Fibroblast of gingiva (primary cell): ENCODE measurements at places on chromosomes 1 and 21.

DNA sequence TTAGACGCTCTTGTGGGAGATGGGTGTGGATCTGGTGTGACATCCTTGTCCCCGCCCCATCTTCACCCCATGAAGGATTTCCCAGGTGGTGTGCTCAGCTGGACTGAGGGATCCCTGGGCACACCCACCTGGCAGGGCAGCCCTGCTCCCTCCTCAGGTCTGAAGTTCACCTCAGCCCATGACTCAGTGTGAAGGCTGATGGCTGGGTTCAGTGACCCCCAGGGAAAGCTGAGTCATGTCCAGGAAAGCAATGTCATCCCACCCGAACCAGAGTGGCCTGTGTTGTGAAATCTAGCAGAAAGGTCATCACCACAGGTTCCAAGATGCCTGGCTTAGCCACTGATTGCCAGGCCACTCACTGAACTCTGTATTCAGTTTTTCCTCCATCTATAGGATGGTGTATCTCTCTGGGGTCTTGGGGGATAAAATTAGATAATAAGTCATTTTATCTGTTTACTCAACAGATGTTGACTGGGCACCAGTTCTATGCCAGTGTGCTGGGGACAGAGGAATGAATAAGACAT, 97.7 kb upstream of the JUN start:
- peak; percentile 76 for DNase-seq

GRCh38 chr1:153945131-153945794, 1.3 kb downstream of the DENND4B start:
- peak; percentile 53 for DNase-seq

GRCh38 chr21:36697851-36698384, 997 bp upstream of the SIM2 start:
- DNase-seq = no peak

DNA sequence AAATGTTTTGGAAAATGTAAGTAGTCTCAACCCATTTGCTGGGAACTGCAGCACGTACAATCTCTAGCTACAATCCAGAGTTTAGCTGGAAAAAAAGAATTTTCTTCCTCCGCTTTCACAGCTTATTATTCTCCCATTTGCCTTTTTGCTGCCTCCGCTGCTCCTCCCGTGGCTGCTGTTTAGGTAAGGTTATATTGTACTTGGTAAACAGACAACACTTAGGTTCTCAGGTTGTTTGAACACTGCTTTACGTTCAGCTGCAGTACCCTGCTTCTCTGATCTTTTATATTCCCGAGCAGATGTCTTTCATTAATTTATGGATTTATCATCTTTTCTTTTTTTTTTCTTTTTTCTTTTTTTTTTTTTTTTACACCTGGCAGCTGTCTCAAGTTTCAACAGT, 14.3 kb downstream of the PROX1 start:
- DNase-seq = no peak

DNA sequence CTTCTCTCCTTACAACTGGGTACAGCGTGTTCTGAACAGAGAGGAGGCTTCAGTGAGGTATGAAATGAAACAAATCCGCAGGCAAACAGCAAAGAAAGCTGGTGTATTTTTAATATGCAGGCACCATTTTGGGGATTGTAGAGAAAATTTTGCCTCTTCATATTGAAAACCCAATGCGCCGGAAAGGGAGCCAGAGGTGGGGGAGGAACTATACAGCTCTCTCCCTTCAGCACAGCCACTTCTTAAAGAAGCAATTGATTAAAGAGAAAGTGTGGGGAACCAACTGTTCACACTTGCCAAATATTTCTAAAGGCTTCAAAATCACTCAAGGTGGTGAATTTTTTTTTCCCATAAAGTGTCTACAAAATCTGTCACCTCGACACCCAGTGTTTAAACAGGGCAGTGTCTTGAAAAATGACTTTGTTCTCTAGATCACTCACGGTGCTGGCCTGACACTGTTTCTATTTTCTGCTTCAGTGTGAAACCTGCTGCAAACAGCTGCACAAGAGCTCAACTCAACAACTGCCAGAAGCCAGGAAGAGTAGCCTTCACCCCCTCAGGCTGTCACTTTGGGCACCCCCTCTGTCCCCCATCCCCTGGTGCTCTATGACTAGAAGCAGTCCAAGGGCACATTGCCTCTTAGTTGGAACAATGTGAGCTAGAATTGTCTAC, 123.8 kb upstream of the CTTNBP2NL start:
- DNase-seq = no peak

- DNase-seq = peak; percentile 45
Measured at GRCh38 chr1:159922511-159923202, 2.6 kb downstream of the TAGLN2 start.

DNA sequence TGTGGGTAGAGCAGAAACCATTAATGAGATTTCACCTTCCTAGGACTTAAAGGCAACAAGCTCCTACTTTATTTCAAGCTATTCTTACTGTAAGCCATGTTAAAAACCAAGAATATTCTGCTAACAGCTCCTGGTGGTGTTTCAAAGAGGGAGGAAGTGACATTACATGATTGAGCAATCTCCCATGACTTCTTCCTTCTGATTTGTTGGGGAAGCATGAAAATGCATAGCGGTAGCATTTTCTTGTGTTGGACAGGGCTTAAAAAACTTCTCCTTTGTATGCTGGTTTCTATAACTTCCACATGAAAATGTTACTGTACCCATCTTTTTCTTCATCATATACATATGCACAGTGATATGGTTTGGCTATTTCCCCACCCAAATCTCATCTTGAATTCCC, 297.0 kb upstream of the SNX7 start:
- no peak for DNase-seq

- no peak for DNase-seq
Measured at GRCh38 chr1:230629511-230629910, 12.8 kb upstream of the COG2 start.

GRCh38 chr1:248231117-248231516, at the start of gene OR2M4:
Gene OR2M4, plus strand, starts transcription at chr1:248231417. Its CDS starts 7,512 bp downstream, at chr1:248238929.
- DNase-seq = no peak

- no peak for DNase-seq
Measured at GRCh38 chr1:100581096-100581705, 43.3 kb downstream of the GPR88 start.

- DNase-seq = no peak
Measured at GRCh38 chr21:45091550-45092322, 17.4 kb downstream of the ADARB1 start.

DNA sequence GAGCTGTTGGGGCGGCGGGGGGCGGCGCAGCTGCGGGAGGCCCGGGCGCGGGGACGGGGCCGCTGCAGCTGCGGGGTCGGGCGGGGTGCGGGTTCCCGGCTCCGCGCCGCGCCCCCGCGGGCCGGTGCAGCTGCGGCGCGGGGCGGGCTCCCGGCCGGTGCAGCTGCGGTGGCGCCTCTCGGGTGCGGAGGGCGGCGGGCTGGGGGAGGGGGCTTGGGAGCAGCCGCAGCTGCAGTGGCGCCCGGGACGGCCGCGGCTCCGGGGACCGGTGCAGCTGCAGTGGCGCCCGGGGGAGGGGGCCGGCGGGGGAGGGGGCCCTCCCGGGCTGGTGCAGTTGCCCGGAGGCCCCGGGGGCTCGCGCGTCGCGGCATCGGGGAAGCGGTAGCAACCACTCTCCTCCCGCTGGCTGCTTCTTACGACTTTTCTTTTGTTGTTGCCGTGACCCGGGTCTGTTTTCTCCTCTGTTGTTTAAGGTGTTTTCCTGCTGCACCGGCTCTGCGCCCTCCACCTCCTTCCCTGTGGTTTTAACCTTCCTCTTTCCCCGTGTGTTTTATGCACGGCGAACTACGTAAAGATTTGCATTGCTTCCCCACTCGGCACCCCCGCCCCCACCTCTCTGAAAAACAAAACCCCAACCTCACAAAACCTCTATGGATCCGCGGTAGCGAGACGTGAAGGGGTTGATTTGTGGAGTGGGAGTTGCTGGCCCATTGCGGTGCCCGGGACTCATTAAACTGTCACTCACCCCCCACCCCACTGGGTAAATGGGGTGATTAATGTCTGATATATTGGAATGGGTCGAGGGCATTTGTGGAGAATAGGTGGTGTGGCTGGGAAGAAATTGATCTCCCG, 1.7 kb upstream of the ZBTB18 start:
- no peak for DNase-seq

DNA sequence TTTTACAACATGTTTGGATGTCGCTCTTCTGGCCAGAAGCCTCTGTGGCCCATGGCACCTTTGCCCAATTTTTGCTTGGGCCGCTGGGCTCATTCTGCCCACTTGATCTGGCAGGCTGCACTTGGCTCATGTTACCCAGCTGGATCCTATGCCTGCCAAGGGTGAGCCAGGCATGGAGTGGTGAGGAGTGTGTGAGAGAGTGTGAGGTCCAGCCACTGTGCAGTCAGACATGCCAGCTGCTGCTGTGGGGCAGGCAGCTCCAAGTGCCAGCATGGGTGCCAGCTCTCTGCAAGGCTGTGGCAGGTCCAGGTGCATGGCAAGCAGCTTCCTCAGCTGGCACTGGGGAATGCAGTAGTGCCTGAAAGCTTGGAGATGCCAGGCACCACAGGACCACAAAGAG, 71.0 kb downstream of the EBNA1BP2 start:
- DNase-seq = no peak

- no peak for DNase-seq
Measured at GRCh38 chr1:94622757-94623156, 81.2 kb upstream of the F3 start.

- DNase-seq = no peak
Measured at GRCh38 chr1:239858057-239858456, 233.6 kb upstream of the FMN2 start.

DNA sequence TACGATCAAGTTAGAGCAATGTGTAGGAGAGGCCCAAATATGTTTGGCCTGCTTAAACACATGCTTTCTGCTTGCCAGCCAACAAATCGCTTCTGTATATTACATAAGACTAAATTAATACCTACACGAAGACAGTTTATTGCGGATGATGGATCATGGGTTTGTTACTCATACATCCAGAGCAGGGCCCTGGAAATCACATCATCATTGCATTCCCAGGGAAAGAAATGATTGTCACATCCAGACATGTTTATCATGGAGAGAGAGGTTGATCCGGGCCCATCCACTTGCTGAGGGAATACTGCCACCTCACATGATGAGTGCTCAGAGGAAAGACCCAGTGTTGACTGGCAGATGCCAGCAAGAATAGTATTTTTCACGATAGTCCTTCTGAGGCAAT, 282.6 kb downstream of the NUF2 start:
- DNase-seq = no peak

- DNase-seq = no peak
Measured at GRCh38 chr1:193299038-193299437, 112.6 kb upstream of the B3GALT2 start.

DNA sequence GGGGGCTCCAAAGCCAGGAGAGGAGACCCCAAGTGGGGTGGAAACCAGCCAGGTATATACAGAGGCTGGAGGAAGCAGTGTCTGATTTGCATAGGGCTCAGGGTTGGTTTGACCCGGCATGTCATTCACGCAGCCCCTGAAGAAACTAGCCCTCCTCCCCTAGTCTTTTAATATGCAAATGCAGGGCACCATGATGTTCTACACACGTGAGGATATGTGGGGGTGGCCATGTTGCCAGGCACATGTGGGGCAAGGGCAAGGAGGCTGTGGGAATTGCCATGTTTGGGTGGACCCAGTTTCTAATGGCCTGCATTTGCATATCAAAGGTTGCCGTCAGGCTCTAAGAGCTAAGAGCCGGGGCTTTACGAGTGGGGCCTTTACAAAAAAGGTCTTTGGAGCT, 12.0 kb upstream of the RHOU start:
- no peak for DNase-seq

- no peak for DNase-seq
Measured at GRCh38 chr1:54149734-54150133, 3.1 kb downstream of the CDCP2 start.

DNA sequence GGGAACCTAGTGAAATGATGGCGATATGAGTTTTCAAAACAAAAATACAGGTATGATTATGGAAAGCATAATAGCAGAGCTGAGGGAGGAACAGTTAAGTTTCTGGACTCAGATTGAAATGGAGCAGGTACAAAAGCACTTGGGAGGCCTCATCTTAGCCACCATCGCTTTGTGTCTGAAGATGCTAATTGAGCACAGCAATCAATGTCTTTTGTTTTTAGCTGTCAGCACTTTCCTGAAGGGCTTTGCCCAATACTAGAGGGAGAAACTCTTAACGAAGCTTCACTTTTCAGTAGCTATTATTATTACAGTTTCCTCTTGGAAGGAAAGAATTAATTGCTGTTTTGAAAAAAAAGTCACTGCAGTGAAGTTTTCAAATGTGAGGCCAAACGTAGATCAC, 348.7 kb downstream of the RWDD3 start:
- DNase-seq = no peak

DNA sequence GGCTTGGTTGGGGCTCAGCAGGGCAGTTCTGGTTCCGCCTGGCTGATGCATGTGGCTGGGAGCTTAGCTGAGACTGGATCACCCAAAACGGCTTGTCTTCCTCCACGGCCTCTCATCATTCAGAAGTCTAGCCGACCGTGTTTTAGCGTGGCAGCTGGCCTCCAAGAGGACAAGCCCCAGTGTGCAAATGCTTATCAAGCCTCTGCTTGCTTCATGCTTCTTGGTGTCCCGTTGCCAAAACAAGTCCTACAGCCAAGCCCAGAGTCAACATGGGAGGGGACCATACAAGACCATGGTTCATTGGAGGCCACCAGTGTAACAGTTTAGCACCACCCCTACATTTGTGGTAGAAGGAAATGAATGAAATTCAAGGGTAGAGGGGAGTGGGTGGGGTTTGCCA, 10.5 kb upstream of the KDF1 start:
- no peak for DNase-seq

GRCh38 chr1:232574889-232575762, 54.8 kb downstream of the SIPA1L2 start:
- DNase-seq = peak; percentile 32

- peak; percentile 86 for DNase-seq
Measured at GRCh38 chr1:54275349-54275748, 75.4 kb downstream of the MRPL37 start.

- no peak for DNase-seq
Measured at GRCh38 chr1:100364697-100365096, 12.4 kb downstream of the CDC14A start.

GRCh38 chr21:42194863-42195262, 24.1 kb upstream of the ABCG1 start:
- DNase-seq = no peak

GRCh38 chr1:204830747-204831146, 39.9 kb upstream of the NFASC start:
- DNase-seq = no peak

GRCh38 chr1:202710070-202711045, at the start of gene SYT2:
Gene SYT2, minus strand, starts transcription at chr1:202710454. Its CDS starts 104,682 bp downstream, at chr1:202605772.
- DNase-seq = no peak

- no peak for DNase-seq
Measured at GRCh38 chr21:21860888-21861287, 862.7 kb downstream of the NCAM2 start.

- no peak for DNase-seq
Measured at GRCh38 chr1:25088180-25088701, 144.1 kb downstream of the SYF2 start.

DNA sequence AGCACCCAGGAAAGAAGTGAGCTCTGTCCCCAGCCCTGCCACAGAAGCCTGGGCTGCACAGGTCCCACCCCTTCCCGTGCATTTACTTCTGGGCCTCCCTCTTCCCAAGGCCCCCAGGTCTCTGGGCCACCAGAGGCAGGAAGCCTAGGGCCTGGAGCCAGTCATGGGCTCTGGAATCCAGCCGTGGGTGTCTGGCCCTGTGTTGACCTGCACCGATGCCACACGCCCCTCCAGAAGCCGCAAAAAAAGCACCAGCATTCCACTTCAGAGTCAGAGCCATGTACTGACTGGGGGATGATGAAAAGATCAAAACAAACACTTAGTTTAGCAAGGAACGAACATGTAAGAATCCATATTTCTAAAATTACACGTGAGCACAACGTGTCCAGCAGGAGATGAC, 141.7 kb downstream of the NPHP4 start:
- DNase-seq = no peak
